Cardiac septum (tissue), 1 donor: ENCODE measurements at places on chromosomes 12 and 14. TPM values are rescaled to one million over a fixed set of nuclear protein-coding genes. Genes with fewer than 3 reads are reported as not detected.

The GPR84 gene
- total RNA-seq, result 0.22 TPM

The WNT1 gene
- not detected for total RNA-seq

The ACSS3 gene
- 26.7 TPM for total RNA-seq

The CCER1 gene
- not detected for total RNA-seq

The RFX4 gene
- total RNA-seq, result not detected

DNA sequence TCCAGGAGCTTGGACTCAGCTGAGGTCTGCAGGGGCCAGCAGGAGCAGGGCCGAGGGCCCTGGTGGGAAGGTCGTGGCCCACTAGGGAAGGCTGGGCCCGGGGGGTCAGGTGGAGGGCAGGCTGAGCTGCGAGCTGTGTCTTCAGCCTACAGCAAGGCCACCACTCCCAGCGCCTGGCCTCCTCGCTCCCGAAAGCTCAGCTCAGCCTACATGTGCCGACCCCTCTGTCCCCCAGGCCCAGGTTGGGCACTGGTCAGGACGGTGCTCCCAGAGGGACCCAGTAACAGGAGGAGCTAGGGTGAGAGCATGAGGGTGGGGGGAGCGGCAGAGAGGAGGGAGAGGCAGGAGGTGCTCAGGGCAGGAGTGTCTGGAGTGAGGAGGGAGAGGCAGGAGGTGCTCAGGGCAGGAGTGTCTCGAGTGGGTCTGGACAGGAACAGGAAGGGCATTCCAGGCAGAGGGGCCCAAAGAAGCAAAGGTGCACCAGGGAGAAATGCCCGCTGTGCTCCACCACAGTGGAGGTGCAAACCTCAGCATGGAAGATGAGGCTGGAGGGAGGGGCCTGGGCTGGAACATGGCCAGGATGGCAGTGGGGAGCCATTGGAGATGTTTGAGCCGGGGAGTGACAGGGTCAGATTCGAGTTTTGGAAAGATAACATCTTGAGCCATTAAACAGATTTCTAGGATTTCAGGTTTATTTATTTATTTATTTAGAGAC lies 29.1 kb upstream of the GPR132 start:
- DNase-seq, result peak; percentile 71

GRCh38 chr14:69214393-69214792 lies 23.1 kb downstream of the EXD2 start:
- DNase-seq, result no peak

DNA sequence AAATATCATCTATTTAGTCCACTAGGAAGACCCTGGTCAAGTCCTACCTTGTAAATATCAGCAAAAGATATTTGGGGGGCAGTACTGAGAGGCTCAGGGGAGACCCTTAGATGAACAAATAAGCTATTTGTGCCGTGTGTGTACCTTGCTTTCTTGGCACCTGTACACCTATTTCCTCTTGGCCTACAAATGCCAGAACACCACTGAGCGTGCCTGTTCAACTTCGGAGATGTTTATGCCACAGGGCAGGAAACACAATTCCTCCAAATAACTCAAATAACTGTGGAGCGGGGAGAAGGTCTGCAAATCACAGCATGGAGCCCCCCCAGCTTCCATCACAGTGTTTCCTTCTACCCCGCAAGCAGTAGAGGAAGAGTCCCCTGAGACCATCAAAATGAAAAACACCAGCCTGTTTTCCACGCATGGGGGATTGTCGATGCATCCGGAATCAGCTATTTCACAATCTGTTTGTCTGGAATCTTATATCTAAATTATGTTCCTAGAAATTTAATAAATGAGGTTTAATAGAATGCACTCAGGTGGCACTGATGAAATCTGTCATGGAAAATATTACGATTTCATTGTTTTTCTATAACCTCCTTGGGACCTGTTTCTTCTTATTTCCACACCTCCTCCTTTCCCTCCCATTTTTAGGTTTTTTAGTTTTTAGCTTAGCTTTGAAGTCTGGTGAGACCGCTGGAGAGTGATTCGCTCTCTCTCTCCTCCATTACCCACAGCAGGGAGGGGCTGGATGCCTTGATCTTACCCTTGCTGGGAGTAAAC lies 254.0 kb upstream of the SRRM4 start:
- DNase-seq, result no peak

DNA sequence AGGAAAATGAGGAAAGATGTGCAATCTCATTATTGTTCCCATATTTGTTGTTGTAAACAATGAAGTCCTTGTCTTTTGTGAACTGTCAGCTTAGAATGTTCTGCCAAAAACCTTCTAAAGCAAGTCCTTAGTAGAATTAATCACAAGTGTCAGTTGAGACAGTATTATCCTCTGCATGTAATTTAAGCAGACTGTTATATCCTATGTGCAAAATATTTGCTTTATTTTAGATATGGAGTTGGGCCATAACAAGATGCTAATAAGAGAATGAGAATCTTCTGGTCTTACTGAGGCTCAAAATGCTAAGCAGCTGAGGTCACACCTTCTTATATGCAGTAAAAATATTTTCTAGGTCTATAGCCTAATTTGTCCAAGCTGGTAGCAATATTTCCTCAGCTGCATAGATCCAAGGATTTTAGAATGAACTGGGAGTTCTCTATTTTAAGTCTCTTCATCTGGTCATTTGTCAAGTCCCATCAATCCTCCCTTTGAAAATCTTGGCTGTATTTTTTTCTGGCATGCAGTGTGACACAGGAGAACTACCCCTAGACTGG lies 222.3 kb upstream of the NAV3 start:
- DNase-seq, result no peak

GRCh38 chr14:104596451-104596918 lies 8.1 kb downstream of the TMEM179 start:
- DNase-seq, result no peak

DNA sequence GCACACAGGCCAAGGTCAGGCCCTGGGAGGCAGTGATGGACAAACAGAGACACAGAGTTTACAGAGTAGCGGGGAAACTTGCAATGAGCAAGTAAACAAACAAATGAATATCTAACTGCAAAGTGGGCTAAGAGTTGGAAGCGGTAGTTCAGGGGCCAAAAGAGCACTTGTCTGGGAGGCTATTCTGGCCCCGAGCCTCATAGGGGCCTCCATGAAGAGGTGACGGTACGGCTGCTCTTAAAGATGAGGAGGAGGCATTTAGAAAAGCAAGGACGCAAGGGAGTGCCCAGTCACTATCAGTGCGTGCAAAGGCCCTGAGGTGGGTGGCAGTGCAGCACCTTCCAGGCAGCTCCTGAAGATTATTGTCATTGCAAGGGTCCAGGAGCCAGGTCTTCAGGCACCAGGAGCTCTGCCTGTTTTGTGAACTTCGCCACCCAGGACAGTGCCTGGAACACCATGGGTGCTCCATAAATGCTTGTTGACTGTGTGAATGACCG lies 4.4 kb upstream of the TMEM119 start:
- DNase-seq, result no peak

DNA sequence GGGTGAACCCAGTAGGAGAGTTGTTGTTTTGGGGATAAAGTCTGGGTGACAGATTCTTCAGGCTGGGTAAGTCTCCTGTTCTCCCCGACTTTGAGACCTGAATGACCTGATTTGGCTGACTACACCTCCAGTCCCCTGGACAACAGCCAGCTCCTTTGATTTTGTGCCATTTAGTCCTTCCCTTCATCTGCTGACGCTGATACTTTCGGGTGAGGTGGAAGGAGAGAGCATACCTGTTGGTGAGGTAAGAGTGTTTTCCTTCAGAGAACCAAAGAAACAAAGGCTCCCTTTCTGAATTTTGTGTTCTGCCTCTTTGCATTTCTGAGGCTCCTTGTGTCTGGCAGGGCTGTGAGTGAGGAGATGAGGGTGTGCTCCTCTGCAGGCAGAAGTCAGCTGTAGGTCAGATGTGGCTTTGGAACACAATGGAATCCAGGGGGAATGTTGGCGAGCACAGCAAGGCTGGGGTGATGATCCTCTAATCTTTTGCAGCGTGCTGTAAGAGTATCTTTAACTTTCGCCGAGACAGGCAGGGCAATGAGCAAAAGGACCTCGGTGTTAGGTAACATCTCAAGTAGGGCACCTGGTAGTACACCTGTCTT lies 12.1 kb downstream of the ETV6 start:
- DNase-seq, result no peak

- DNase-seq, result no peak
Measured at GRCh38 chr14:76304536-76305267, 71.2 kb upstream of the ESRRB start.

GRCh38 chr14:37819155-37820015 lies 224.0 kb downstream of the TTC6 start:
- no peak for DNase-seq

- DNase-seq, result no peak
Measured at GRCh38 chr12:30757316-30757715, 2.6 kb upstream of the CAPRIN2 start.

- DNase-seq, result no peak
Measured at GRCh38 chr14:62187265-62187664, 425.0 kb downstream of the SNAPC1 start.

DNA sequence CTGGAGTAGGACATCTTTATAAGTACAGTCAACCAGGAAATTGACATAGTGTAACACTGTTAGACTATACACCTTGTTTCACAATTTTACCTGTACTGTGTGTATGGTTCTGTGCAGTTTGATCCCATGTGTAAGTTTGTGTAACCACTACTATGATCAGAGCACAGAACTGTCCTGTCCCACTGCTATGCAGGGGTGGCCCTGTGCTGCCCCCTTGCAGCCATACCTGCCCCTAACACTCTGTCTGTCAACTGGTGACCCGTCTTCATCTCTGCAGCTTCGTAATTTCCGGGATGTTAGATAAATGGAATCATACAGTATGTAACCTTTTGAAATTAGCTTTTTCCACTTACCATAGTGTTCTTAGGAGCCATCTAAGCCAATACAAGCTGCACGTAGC lies 58.7 kb upstream of the RD3L start:
- no peak for DNase-seq

DNA sequence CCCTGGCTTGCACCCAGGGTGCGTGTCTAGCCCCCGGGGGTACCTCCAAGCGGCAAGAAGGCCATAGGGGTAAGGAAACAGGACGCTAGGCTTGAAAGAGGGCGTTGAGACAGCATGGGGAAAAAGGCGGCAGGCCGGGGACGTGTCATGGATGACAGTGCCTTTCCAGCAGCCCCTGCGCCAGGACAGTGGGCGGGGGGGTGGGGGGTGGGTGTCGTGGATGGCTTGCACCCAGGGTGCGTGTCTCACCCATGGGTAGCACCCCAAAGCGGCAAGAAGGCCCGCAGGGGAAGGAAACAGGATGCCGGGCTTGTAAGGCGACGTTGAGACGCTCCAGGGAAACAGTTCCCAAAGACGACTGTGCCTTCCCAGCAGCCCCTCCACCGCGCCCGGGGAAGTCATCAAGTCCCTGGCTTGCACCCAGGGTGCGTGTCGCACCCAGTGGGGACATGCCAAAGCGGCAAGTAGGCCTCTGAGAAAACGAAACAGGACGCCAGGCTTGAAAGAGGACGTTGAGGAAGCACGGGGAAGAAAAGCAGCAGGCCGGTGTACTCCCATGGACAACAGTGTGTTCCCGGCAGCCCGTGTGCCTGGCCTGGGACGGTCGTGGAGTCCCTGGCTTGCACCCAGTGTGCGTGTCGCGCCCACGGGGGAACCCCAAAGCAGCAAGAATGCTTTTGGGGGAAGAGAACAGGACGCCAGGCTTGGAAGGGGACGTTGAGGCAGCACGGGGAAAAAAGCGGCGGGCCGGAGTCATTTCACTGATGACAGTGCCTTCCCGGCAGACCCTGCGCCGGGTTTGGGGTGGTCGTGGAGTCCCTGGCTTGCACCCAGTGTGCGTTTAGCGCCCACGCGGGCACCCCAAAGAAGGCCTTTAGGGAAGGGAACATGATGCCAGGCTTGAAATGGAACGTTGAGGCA lies 163.5 kb upstream of the ALG10B start:
- no peak for DNase-seq

DNA sequence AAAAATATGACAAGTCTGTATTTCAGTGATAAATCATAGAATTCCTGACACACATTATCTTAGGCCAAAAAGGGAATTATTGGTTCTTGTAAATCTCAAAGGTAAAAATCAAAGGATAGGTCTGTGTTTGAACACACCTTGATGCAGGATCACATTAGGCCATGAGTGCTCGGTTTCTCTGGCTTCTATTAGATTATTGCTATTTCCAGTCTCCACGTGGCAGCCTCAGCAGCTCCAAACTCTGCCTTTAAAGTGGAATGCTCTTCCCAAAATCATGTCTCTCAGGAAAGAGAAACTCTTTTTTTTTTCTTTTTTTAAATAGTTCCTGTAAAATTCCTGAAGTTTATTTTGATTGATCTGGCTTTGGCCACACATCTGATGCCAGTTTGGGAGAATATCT lies 105.6 kb upstream of the FRMD6 start:
- no peak for DNase-seq

DNA sequence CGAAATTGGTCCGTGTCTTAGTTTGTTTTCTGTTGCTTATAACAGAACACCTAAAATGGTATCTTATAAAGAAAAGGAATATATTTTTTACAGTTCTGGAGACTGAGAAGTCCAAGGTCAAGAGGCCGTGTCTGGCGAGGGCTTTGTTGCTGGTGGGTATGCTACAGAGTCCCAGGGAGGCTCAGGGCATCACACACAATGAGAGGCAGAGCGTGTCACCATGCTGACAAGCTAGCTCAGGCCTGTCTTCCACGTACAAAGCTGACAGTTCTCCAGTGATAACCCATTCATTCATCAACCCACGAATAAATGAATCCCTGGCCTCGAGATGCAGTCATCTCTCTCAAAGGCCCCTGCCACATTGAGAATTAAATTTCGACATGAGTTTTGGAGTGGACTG lies 56.7 kb upstream of the AEBP2 start:
- DNase-seq, result no peak

GRCh38 chr12:71752891-71753290 lies 1.8 kb upstream of the RAB21 start:
- DNase-seq, result no peak

DNA sequence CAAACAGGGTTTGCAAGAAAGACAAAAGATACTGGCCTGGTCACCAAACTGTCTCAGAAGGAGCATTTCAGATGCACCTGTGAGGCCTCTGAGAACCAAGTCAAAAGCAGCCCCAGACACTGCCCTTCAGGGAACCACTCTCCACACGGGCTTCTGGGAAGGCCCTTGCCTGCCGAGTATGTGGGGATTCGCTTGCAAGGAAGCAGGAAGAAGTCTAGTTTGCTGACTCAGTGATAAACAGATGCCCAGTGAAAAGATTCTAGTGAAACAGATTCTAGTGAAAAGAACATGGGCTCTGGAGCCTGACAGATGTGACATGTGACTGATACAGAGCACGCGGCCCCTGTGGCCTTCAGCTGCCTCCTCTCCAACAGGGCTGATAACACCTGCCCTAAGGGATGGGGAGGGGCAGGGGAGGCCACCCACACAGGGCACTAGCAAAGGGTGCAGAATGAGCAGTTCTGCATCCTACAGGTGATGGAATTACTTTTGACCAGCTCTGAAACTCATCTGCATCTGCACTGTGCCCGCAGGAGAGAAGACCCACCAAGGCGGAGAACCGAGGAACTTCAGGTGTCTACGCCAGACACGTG lies 19.1 kb downstream of the AMN start:
- no peak for DNase-seq

GRCh38 chr14:68363843-68364767 lies 428.8 kb downstream of the ZFP36L1 start:
- DNase-seq, result peak; percentile 78

DNA sequence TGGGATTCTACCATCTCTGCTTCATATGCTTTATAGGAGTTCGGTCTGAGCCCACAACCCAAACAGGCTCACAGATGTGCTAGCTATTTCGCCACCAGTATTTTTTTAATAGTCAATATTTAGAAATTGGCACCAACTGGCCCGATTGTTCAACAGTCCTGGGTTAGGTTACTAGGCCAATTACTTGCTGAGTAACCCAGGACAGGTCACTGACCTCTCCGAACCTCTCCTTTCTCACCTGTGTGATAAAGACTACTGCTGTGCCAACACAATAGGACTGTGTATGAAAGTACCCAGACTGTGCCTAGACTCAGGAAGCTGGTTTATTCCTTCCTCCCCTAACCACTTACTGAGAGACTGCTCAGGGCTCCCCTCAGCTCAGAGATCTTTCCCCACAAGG lies 8.3 kb downstream of the BDKRB2 start:
- DNase-seq, result no peak
